ENCODE measurements at places on chromosomes 12 and 14.

- no peak for DNase-seq
Observed at GRCh38 chr12:4277205-4277543, 3.6 kb downstream of the CCND2 start.

- no peak for DNase-seq
Observed at GRCh38 chr12:6896846-6897435, 7.7 kb upstream of the LRRC23 start.

GRCh38 chr12:9808504-9808903, 18.8 kb upstream of the KLRF1 start:
- no peak for DNase-seq

GRCh38 chr14:87434011-87434410, 559.0 kb downstream of the GALC start:
- DNase-seq: no peak

- no peak for DNase-seq
Observed at GRCh38 chr14:35255711-35256110, 36.5 kb upstream of the PSMA6 start.

GRCh38 chr12:1619587-1619986, 9.4 kb upstream of the WNT5B start:
- no peak for DNase-seq

- no peak for DNase-seq
Observed at GRCh38 chr12:129901254-129901653, 2.6 kb downstream of the TMEM132D start.

GRCh38 chr12:70706611-70707010, 69.4 kb upstream of the PTPRB start:
- DNase-seq: no peak

Data from amniotic epithelial cell (primary cell).